Chondrocyte (in vitro differentiated cells): ENCODE measurements at places on chromosomes 11 and 22. TPM values are rescaled to one million over a fixed set of nuclear protein-coding genes. Genes with fewer than 3 reads are reported as not detected.

PIK3IP1 gene
- 5.0 to 6.8 TPM (median 5.6 TPM) in 3 replicates for total RNA-seq

- no peak overlapping the region for H3K4me3 ChIP-seq
- peak overlapping the region; percentile 5 for H3K27ac ChIP-seq
- DNase-seq: no peak
- H3K36me3 ChIP-seq: peaks cover 16% of the 10 kb centered on the region
Observed at GRCh38 chr22:45805413-45805812, 133.8 kb downstream of the ATXN10 start.

NCF4 gene
- not detected in 3 replicates for total RNA-seq

DNA sequence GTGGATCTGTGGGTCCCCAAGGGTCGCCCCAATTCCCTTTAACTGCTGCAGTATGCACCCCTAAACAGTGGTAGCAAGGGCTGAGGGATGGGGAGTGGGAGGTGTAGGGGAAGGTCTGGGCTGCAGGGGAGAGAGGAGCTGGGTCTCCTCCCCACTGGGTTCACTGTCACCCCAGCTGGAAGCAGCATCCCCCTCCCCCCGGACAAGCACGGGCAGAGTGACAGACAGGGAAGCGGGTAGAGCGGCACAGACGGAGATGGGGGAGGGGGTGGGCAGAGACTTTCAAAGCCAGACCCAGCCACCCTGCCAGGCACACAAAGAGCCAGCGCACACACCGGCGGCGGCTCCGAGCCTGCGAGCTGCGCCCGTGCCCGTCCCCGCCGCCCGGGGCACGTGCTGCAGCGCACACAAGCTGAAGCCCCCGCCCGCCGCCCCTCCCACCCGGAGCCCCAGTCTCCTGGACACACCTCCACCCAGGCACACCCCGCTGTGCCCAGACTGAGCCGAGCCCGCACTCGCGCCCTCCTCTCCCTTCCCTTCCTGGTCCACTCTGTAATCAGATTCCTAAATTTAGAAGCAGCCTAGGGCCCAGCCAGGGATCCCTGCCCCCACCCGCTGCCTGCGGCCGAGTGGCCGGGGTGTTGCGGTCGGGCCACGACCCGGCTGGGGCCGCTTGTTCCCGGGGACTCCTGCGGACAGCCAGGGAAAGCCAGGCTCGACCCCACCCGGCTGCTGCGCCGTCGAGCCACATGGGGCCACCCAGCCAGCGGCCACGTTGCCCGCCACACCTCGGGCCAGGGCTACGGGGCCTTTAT, 935 bp upstream of the RCOR2 start:
- peak overlapping the region; percentile 17 for H3K27ac ChIP-seq
- no peaks in the 10 kb centered on the region for H3K27me3 ChIP-seq
- peak overlapping the region; percentile 67 for H3K4me3 ChIP-seq

DNA sequence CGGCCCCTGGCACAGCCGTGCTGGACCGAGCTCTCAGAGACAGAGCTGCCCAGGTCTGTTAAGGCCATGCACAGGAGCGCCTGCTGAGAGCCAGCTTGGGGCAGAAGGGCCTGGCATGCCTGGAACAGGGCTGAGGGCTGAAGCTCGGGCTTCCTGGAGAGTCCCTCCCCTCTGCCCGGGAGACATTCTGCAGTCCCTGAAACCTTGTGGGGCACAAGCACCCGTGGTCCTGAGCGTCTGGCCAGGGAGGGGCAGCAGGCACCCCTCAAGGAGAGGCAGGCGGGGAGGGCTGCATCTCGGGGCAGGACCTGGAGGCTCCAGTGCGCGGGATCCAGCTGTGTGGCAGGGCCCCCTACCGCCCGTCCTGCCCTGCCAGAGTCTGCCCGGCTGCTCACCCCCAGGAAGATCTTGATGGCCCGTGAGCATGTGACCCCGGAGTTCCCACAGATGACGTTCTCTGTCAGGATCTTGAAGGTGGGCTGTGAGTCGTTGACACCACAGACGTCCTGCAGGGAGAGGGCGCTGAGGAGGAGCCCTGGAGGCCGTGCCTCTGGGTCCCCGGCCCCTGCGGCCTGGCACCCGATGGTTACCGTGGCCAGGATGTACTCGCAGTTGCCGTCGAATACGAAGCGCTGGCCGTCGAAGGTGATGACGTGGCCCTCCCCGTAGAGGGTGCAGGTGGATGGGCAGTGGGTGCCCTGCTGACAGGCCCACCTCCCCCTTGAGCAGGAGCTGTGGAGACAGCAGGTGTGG, 10.9 kb downstream of the MUC6 start:
- no peaks in the 10 kb centered on the region for H3K4me1 ChIP-seq
- no peaks in the 10 kb centered on the region for H3K27me3 ChIP-seq
- no peaks in the 10 kb centered on the region for H3K36me3 ChIP-seq

- peaks cover 9% of the 10 kb centered on the region for H3K36me3 ChIP-seq
- H3K27me3 ChIP-seq: no peaks in the 10 kb centered on the region
- peak overlapping the region; percentile 100 for H3K27ac ChIP-seq
Observed at GRCh38 chr11:86070142-86071056, 1.5 kb upstream of the PICALM start.

- no peak for DNase-seq
- H3K27ac ChIP-seq: no peak overlapping the region
Observed at GRCh38 chr11:60739114-60739513, 14.6 kb downstream of the MS4A18 start.

DNA sequence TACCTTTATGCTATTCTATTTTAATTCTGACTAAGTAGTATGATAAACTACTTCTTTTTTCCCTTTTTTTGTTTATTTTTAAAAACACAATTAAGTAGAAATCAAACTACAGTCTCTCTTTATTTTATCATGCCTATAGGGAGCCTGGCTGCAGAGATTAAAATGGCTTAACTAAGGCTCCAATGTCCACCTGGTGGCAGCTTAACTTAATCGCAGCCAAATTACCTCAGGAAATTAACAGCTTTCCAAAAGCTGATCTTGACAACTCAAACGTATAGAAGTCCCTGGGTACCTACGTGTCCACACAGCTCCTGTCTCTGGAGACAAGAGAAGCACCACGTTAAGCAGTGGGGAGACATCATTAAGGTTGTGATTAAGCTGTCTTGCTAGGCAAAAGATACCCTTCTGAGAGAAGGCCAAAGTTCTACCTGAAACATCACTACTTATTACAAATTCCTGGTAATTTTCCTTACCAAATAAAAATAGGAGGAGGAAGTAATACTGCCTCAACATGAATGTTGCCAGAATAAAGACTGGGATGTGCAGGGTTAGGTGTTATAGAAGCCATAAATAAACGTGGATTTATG, 63.2 kb upstream of the SNX19 start:
- H3K27me3 ChIP-seq: peaks cover 38% of the 10 kb centered on the region
- H3K27ac ChIP-seq: no peak overlapping the region
- no peak overlapping the region for H3K4me3 ChIP-seq
- H3K4me1 ChIP-seq: no peaks in the 10 kb centered on the region

ISX gene
- total RNA-seq: not detected in 3 replicates

CARD16 gene
- 2.0 TPM in 1 of 3 replicates, not detected in the others for total RNA-seq

MFRP gene
- total RNA-seq: not detected in 3 replicates

MRGPRF gene
- total RNA-seq: 1.6 to 8.8 TPM (median 8.2 TPM) in 3 replicates

DUSP8 gene
- total RNA-seq: 6.9 to 12.6 TPM (median 12.1 TPM) in 3 replicates

C22orf15 gene
- not detected in 3 replicates for total RNA-seq

DNA sequence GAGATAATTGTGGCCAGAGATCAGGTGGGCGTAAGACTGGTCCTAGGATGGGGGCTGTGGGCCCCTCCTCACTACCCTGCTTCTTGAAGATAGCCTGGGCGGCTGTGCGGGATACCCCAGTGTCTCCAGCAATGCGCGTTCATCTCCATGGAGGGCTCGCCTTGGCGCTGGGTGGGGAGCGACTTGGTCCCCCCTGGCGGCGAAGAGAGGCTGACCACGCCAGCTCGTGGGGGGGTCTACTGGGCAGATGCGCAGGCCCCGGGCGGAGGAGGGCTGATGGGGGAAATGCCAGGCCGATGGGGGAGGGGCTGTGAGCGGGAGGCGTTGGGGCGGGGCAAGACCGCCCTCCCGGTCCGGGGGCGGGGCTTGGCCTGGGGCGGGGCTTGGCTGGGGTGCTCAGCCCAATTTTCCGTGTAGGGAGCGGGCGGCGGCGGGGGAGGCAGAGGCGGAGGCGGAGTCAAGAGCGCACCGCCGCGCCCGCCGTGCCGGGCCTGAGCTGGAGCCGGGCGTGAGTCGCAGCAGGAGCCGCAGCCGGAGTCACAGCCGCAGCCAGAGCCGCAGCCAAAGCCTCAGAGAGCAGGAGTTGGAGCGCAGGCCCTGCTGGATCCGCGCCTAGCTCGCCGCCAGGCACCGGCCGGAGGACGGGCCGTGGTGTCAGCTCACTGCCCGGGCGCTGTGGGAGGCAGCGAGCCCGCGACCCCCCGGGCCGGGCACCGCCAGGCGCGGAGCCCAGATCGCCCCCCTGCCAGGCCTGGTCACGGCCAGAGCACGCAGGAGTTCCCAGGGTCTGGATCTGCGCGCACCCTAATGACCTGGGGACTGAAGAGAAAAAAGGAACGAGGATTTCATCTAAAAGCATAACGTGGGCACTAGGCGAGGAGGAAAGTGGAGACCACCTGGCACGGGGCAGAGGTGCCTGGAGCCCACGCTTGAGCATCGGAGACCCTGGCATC, at the start of gene SLC35E4:
Gene SLC35E4, plus strand, starts transcription at position 509 of the 953 bp plus-strand sequence. CDS start 670 bp downstream, outside the sequence.
- peaks cover 26% of the 10 kb centered on the region for H3K4me1 ChIP-seq
- peak within 1 kb of the TSS; percentile 85 for H3K4me3 ChIP-seq
- no peaks in the 10 kb centered on the region for H3K36me3 ChIP-seq
- no peaks in the 10 kb centered on the region for H3K27me3 ChIP-seq

MN1 gene
- 119 to 156 TPM (median 121 TPM) in 3 replicates for total RNA-seq

DNA sequence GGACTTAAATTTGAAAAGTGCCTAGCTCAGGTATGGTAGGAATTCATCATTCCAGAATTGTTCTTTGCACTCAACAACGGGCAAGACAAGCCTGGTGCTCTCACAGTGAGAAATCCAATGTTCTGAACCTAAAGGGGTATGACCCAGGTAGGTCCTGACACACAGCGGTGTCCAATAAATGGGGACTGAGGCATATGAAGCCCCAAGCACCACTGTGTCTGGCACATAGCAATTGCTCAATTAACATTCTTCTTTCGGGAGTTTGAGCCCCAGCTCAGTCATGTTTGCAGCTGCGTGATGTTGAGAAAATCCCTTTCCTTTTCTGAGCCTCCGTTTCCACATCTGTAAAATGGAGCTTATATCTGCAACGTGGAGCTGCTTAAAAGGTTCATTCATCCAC, 535.8 kb downstream of the MIAT start:
- H3K27me3 ChIP-seq: no peaks in the 10 kb centered on the region
- no peak for DNase-seq
- no peak overlapping the region for H3K4me3 ChIP-seq
- peaks cover 5% of the 10 kb centered on the region for H3K36me3 ChIP-seq
- no peak overlapping the region for H3K27ac ChIP-seq
- peaks cover 36% of the 10 kb centered on the region for H3K4me1 ChIP-seq

PDGFD gene
- 0.44 to 5.0 TPM (median 0.45 TPM) in 3 replicates for total RNA-seq

GRCh38 chr11:102626676-102627075, 1.5 kb upstream of the MMP20 start:
- no peak for DNase-seq
- H3K4me3 ChIP-seq: no peak overlapping the region
- H3K27ac ChIP-seq: peak overlapping the region; percentile 53
- no peaks in the 10 kb centered on the region for H3K27me3 ChIP-seq
- H3K4me1 ChIP-seq: peaks cover 2% of the 10 kb centered on the region

DNA sequence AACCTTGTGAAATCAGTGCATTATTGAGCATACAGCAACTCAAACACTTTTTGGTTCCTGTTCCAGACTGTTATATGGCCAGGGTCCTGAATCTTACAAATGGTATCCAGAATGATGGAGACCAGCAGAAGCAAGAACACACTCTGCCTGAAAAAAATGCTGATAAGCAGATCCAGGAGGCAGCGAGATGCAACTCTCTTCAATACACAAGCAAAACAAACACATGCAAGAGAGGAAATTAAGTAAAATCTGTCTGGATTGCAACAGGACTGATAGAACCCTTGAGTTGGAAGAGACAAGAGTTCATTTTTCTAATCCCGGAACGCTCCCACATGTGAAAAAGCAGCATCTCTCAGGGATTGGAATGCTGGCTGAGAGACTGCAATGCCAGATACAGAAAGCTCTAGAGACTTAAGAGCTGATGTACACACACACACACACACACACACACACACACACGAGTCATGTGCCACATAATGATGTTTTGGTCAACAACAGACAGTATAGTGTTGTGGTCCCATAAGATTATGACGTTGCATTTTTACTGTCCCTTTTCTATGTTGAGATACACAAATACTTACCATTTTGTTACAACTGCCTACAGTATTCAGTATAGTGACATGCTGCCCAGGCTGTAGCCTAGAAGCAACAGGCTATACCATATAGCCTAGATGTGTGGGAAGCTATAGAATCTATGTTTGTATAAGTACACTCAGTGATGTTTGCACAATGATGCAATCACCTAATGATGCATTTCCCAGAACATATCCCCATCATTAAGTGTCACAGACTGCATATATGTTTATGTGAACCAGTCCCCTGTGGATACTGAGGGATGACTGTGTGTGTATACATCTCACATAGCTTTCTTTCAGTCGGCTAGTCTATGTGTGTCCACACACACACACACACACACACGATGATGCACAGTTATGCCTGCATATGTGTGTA, 406.6 kb downstream of the LARGE1 start:
- H3K4me1 ChIP-seq: peaks cover 8% of the 10 kb centered on the region
- H3K4me3 ChIP-seq: no peak overlapping the region
- H3K36me3 ChIP-seq: no peaks in the 10 kb centered on the region
- H3K27me3 ChIP-seq: no peaks in the 10 kb centered on the region
- DNase-seq: no peak
- H3K27ac ChIP-seq: no peak overlapping the region

DNA sequence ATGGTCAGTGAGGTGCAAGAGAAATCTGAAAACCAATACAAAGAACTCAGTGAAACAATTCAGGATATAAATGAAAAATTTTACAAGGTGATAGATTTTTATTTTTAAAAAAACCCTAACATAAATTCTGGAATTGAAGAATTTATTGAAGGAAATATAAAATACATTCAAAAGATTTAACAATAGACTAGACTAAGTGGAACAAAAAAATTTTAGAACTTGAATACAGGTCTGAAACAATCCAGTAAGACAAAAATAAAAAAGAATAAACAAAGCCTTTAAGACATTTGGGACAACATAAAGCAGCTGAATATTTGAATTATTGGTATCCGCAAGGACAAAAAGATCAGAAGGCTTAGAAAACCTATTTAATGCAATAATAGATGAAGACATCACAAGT, 8.7 kb downstream of the SPA17 start:
- peaks cover 8% of the 10 kb centered on the region for H3K36me3 ChIP-seq
- no peak overlapping the region for H3K4me3 ChIP-seq
- no peaks in the 10 kb centered on the region for H3K27me3 ChIP-seq

GRCh38 chr11:81420668-81421250, 1312.9 kb downstream of the FAM181B start:
- no peak overlapping the region for H3K27ac ChIP-seq
- H3K4me1 ChIP-seq: no peaks in the 10 kb centered on the region
- no peaks in the 10 kb centered on the region for H3K27me3 ChIP-seq

- DNase-seq: no peak
- no peaks in the 10 kb centered on the region for H3K27me3 ChIP-seq
- no peaks in the 10 kb centered on the region for H3K36me3 ChIP-seq
Observed at GRCh38 chr11:95584589-95584988, 205.0 kb downstream of the FAM76B start.

- no peak overlapping the region for H3K27ac ChIP-seq
- no peaks in the 10 kb centered on the region for H3K27me3 ChIP-seq
Observed at GRCh38 chr11:73040046-73040445, 102.1 kb downstream of the FCHSD2 start.

FIBIN gene
- total RNA-seq: 98.5 to 258 TPM (median 102 TPM) in 3 replicates
